ENCODE measurements at places on chromosomes 7 and 10. TPM values are rescaled to one million over a fixed set of nuclear protein-coding genes. Genes with fewer than 3 reads are reported as not detected.

GRCh38 chr7:156765901-156766656 lies 125.5 kb downstream of the RNF32 start:
- DNase-seq, result no peak
- H3K27ac ChIP-seq, result no peak overlapping the region
- H3K27me3 ChIP-seq, result no peaks in the 10 kb centered on the region
- no peaks in the 10 kb centered on the region for H3K4me1 ChIP-seq
- H3K36me3 ChIP-seq, result no peaks in the 10 kb centered on the region

GRCh38 chr7:89028319-89028718 lies 232.8 kb upstream of the TEX47 start:
- no peaks in the 10 kb centered on the region for H3K36me3 ChIP-seq
- H3K27ac ChIP-seq, result no peak overlapping the region
- no peak overlapping the region for H3K4me3 ChIP-seq
- no peaks in the 10 kb centered on the region for H3K4me1 ChIP-seq
- no peaks in the 10 kb centered on the region for H3K27me3 ChIP-seq
- no peak for DNase-seq

GRCh38 chr7:93053949-93054943 lies 63.5 kb downstream of the SAMD9 start:
- no peaks in the 10 kb centered on the region for H3K4me1 ChIP-seq
- no peak for DNase-seq
- H3K36me3 ChIP-seq, result no peaks in the 10 kb centered on the region

GRCh38 chr7:32218741-32219288 lies 148.6 kb upstream of the PDE1C start:
- no peaks in the 10 kb centered on the region for H3K4me1 ChIP-seq
- DNase-seq, result no peak

DNA sequence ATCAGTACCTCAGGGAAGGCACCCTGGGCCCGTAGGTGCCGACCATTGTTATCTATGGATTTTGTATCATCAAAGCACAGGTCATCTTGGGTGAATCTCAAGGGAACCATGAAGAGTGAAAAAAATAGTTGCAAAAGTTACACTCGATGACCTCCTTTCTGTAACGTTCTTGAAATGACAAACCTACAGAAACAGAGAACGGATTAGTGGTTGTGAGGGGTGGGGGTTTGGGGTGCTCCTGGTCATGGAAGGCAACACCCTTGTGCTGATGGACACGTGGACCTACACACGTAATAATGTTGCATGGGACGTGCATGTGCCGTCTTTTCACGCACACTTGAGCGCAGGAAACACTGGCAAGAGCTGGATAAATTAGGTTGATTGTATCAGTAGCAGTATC lies 655.9 kb downstream of the SDK1 start:
- no peak overlapping the region for H3K4me3 ChIP-seq
- no peak for DNase-seq
- H3K27me3 ChIP-seq, result no peaks in the 10 kb centered on the region
- no peaks in the 10 kb centered on the region for H3K4me1 ChIP-seq

- H3K36me3 ChIP-seq, result no peaks in the 10 kb centered on the region
- no peak for DNase-seq
- no peak overlapping the region for H3K4me3 ChIP-seq
- H3K27me3 ChIP-seq, result no peaks in the 10 kb centered on the region
- H3K4me1 ChIP-seq, result peaks cover 4% of the 10 kb centered on the region
These were observed 11.1 kb upstream of the CALML5 start for GRCh38 chr10:5510281-5511072.

DNA sequence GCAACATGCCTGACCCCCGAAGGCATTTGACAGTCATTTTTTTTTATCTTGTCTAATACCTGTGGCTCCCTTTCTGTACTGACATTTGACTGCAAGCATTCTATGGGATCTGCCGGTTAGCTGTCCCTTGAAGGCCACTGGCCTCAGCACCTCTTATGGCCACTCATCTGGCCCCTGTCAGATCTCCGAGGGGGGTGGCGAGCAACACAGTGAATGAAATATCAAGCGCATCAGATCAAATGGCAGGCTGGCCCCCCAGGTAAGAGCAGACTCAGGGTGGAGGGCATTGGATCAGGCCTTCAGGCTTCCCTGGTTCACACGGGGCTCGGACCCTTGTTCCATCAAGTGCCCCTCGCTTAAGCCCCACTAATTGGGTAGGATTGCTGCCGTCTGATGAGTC lies 199.6 kb upstream of the MKI67 start:
- no peak for DNase-seq
- no peak overlapping the region for H3K4me3 ChIP-seq
- no peaks in the 10 kb centered on the region for H3K4me1 ChIP-seq
- H3K36me3 ChIP-seq, result no peaks in the 10 kb centered on the region

DNA sequence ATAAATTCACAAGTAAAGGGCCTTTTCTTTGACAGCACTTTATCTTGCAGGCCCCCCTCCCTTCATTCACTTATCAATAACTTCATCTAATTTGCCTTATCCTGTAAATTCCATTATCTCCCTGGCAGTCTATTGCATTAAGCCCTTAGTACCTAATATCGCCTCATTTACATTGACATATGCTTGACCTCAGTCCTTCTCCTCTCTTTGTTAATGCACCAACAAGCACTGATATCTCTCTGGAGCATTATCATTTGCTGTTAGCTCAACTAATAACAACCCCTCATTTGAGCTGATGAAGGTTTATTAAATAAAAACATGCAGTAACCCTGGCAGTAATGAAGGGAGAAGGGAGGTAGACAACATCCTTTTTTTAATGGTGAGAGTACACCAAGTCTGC lies 46.8 kb downstream of the EXOC4 start:
- H3K4me1 ChIP-seq, result no peaks in the 10 kb centered on the region
- no peak overlapping the region for H3K27ac ChIP-seq
- H3K4me3 ChIP-seq, result no peak overlapping the region
- H3K36me3 ChIP-seq, result no peaks in the 10 kb centered on the region

DNA sequence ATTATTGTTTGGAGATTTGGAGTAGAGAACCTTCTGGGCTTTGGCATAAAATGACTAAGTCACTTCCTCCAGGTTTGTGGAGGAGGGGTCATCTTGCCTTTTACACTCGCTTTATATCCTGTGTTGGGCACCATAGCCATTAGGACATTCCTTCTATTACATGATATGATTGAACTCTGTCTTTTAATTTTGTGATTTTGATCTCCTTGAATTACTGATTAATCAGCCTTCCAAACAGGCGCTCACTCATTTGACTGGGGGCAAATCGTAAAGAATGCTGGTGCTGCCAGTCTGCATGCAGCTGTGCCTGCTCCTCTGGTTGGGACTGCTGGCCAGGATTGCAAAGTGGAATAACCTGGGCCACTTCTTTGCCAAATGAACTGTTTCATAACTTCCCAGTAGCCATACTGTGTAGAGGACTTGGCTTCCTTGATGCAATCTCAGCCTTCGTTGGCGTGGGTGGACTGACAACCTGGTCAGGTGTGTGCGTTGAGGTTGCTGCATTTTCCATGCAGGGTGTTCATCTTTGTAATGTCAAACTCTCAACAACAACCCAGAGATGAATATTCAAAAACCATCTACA lies 65.9 kb upstream of the RAB11FIP2 start:
- no peak for DNase-seq
- no peaks in the 10 kb centered on the region for H3K4me1 ChIP-seq
- H3K27ac ChIP-seq, result no peak overlapping the region
- no peak overlapping the region for H3K4me3 ChIP-seq

- DNase-seq, result no peak
- no peak overlapping the region for H3K27ac ChIP-seq
- no peak overlapping the region for H3K4me3 ChIP-seq
- no peaks in the 10 kb centered on the region for H3K36me3 ChIP-seq
- no peaks in the 10 kb centered on the region for H3K27me3 ChIP-seq
These were observed 1.1 kb downstream of the ENTPD1 start for GRCh38 chr10:95756809-95757684.

DNA sequence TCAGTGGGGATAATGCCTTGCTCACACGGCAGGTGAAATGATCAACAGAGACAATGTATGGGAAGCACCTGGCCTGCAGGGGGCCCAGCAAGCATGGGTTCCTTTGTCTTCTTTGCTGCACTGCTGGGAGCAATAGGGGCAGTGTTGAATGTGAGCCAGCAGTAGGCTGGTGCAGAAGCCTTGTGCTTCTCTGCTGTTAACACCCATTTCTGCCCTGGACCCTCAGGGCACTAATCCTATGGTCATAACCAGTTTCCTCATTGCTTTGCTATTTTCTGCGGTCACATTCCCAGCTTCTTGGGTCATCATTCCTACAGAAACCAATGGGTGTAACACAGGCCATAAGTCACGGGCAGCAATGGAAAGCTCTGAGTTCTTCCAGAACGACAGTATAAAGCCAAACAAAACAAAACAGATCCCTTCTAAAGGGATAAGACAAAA lies 10.9 kb upstream of the LGI1 start:
- no peaks in the 10 kb centered on the region for H3K4me1 ChIP-seq
- no peak overlapping the region for H3K27ac ChIP-seq
- no peaks in the 10 kb centered on the region for H3K27me3 ChIP-seq
- no peak for DNase-seq

C7orf57 gene
- polyA plus RNA-seq, result not detected

- H3K4me1 ChIP-seq, result no peaks in the 10 kb centered on the region
- no peak overlapping the region for H3K4me3 ChIP-seq
- H3K27me3 ChIP-seq, result no peaks in the 10 kb centered on the region
These were observed 24.6 kb upstream of the TMEM273 start for GRCh38 chr10:49212783-49213182.

- H3K4me3 ChIP-seq, result no peak overlapping the region
- H3K27me3 ChIP-seq, result no peaks in the 10 kb centered on the region
- H3K27ac ChIP-seq, result no peak overlapping the region
These were observed 60.3 kb downstream of the WNT2 start for GRCh38 chr7:117262546-117262945.

FAM25A gene
- not detected for polyA plus RNA-seq

DNA sequence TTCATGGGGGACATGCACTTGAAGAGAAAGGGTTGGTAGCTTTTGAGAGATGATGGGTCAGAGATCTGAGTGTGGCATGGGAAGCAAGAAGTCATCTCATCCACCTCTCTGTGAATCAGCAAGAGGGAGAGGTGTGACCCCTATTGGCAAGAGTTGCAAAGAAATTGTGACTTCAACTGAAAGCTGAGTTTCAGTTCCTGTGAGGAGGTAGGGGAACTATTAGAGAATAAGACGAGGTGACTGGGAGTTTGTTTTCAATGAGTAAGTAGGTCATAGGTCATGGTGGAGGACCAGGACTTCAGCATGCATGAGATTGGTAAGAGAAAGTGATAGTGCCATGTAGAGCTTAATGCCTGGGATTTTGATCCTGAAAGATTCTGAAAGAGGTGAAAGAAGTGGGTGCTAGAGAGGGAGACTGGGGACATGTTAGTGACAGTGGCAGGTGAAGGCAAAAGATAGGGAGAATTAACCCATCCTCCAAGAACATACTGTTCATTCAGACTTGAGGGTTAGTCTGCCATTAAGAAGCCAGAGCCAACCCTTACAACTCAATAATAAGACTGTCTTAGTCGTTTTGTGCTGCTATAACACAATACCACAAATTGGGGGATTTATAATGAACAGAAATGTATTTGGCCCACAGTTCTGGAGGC lies 75.5 kb upstream of the CAPZA2 start:
- H3K4me3 ChIP-seq, result no peak overlapping the region
- no peaks in the 10 kb centered on the region for H3K27me3 ChIP-seq
- H3K27ac ChIP-seq, result no peak overlapping the region
- DNase-seq, result no peak
- no peaks in the 10 kb centered on the region for H3K36me3 ChIP-seq

JAKMIP3 gene
- polyA plus RNA-seq, result not detected

DNA sequence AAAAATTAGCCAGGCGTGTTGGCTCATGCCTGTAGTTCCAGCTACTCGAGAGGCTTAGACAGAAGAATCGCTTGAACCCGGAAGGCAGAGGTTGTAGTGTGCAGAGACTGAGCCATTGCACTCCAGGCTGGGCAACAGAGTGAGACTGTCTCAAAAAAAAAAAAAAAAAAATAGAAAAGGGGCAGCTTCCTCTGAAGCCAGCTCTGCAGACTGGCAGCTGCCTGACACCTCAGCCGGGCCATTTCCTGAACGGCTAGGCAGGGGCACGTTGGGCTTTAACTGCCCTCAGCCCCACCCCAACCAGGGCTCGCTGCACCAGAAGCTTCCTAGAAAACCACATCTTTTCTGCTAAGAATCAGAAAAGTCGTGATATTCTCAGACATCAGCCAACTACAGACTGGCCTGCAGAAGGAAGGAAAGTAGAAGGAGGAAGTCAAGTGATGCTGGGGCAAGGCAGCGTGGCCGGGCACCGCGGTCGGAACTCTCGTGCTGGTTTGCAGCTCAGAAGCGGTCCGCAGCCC lies 38.0 kb downstream of the PRKAG2 start:
- peaks cover 28% of the 10 kb centered on the region for H3K4me1 ChIP-seq
- no peaks in the 10 kb centered on the region for H3K36me3 ChIP-seq
- H3K4me3 ChIP-seq, result peak overlapping the region; percentile 40
- no peaks in the 10 kb centered on the region for H3K27me3 ChIP-seq

MRLN gene
- not detected for polyA plus RNA-seq

GRCh38 chr10:515674-516073 lies 173.8 kb downstream of the DIP2C start:
- no peaks in the 10 kb centered on the region for H3K36me3 ChIP-seq
- no peak overlapping the region for H3K4me3 ChIP-seq
- peaks cover 7% of the 10 kb centered on the region for H3K4me1 ChIP-seq
- H3K27me3 ChIP-seq, result no peaks in the 10 kb centered on the region

GRCh38 chr7:73829921-73830680 lies 695 bp upstream of the CLDN4 start:
- no peaks in the 10 kb centered on the region for H3K27me3 ChIP-seq
- DNase-seq, result no peak
- peaks cover 6% of the 10 kb centered on the region for H3K4me1 ChIP-seq
- no peak overlapping the region for H3K27ac ChIP-seq
- H3K36me3 ChIP-seq, result no peaks in the 10 kb centered on the region

GRCh38 chr10:113422371-113422770 lies 130.5 kb upstream of the HABP2 start:
- no peaks in the 10 kb centered on the region for H3K36me3 ChIP-seq
- H3K4me1 ChIP-seq, result no peaks in the 10 kb centered on the region
- no peak overlapping the region for H3K27ac ChIP-seq

DNA sequence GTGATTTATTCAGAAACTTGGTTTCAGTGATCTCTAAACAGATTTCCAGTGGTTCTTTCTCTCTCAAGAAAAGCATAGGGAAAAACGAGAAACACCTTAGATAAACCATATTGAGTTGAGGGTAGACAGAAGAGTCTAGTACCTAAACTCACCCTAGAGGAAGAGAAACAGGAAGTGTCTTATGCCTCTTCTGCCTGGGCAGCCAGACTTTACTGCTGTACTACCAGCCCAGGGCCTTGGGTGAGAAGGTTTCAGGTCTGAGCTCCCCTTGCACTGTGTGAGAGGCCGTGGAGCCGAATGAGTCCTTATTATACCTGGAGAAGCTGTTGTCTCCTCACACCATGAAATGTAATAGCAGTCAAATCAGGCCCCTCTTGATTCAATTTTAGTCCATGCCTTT lies 18.2 kb downstream of the HIF1AN start:
- no peak overlapping the region for H3K4me3 ChIP-seq
- H3K36me3 ChIP-seq, result peaks cover 12% of the 10 kb centered on the region
- no peak for DNase-seq
- no peaks in the 10 kb centered on the region for H3K4me1 ChIP-seq
- H3K27ac ChIP-seq, result no peak overlapping the region
- H3K27me3 ChIP-seq, result no peaks in the 10 kb centered on the region

- DNase-seq, result no peak
- H3K4me1 ChIP-seq, result no peaks in the 10 kb centered on the region
- H3K27me3 ChIP-seq, result no peaks in the 10 kb centered on the region
- H3K27ac ChIP-seq, result no peak overlapping the region
These were observed 122.9 kb upstream of the GLI3 start for GRCh38 chr7:42359946-42360345.

Measured in CD8-positive, alpha-beta memory T cell (primary cell).